T follicular helper cell (primary cell): ENCODE measurements at places on chromosomes 12 and 14.

GRCh38 chr12:100553936-100554335 is 19.5 kb upstream of the GAS2L3 start:
- no peak for DNase-seq

- DNase-seq, result no peak
These were observed 62.4 kb downstream of the UBR7 start for GRCh38 chr14:93269341-93270068.

DNA sequence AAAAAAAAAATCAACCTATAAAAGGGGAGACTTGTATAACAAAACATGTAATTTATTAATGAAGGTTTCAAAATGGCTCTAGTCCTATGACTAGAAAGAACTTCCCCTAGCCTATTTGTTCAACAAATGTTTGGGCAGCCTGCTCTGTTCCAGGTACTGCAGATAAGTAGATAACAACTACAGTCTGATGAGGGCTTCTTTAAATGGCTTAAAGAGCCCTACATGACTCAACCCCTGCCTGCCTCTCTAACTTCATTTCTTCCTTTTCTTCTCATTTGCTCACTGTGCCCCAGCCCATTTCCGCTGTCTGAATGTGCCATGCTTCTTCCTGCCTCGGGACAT is 21.5 kb downstream of the ALDH6A1 start:
- DNase-seq, result no peak

DNA sequence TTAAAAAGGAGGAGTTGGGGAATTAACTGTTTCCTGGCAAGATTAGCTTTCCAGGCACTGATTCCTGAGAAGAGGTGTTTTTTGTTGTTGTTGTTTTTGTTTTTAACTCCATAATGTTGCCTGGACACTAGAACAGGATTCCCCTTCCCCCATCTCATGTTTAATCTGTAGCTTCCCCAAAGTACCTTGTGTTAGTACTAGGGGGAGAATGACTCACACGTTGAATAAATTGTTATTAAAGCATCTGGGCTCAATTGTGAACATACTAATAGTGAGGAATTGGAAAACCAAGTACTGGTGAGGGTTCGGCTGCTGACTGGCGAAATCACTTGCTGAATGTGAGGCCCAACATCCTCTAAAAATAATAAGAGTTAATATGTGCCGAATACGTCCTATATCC is 1.3 kb upstream of the GNG2 start:
- no peak for DNase-seq

GRCh38 chr12:16324772-16325171 is 22.7 kb upstream of the MGST1 start:
- DNase-seq, result no peak

DNA sequence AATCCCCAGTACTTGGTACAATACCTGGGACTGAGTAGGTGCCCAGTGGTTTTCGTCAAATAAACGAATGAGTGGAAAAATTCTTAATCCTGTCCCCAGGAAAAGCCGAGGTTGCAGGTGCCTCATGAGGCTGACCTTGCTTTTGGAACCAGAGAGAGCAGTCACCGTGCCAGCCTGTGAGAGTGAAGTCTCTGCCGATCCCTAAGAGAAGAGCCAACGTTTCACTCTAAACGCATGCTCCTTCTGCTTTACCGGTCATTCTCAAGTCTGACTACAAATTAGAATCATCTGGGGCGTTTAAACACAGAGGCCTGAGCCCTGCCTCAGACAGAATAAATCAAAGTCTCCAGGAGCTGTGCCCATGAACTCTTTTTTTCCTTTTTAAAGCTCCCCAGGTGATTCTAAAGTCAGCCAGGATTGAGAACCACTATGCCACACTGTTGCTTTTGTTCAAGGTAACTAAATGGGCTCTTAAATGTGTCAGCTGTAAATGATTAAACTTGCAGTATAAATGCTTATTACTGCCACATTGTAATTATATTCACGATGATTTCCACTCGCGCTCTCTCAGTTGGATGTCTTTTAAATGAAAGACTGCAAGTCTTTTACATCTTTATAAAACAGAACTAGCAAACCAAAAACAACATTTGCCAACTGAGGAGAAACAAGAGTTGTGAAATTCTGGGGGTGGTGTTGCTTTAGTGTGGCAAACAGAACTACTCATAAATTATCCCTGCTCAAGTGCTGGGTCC is 26.9 kb downstream of the TCP11L2 start:
- no peak for DNase-seq

DNA sequence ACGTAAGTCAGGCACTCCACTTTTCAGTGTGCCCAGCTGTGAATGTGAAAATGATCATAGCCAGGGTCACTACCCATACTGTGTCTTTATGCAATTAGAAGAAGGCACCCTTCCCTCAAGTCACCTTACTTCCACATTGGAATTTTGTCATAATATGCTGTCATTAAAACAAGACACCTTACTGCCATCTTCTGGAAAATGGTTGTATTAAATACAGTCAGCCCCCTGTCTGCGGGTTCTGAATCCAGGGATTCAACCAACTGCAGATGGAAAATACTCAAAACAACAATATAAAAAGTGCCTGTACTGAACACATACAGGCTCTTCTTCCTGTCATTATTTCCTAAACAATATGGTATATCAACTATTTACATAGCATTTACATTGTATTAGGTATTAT is 70.2 kb upstream of the TBX5 start:
- no peak for DNase-seq

DNA sequence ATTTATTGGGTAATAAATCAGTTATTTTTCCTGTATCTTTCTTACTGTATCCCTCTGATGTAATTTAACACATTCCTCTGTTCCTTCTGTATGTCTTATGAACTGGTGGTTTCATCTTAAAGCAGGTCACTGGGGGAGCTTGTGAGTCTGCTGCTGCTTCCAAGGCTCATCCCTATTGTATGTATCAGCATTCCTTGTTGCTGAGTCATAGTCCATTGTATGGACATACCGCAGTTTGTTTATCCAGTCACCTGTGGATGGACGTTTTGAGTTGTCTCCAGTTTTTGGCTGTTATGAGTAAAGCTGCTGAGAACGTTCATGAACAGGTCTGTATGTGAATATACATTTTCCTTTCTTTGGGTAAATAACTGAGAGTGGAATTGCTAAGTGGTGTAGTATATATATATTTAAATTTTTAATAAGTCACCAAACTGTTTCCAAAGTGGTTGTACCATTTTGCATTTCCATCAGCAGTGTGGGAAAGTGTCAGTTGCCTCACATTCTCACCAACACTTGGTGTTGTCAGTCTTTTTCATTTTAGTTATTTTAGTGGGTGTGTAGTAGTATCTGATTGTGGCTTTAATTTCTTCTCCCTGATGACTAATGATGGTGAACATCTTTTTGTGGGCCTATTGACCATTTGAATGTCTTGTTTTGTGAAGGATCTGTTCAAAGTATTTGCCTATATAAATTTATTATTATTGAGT is 82.7 kb downstream of the BEGAIN start:
- DNase-seq, result no peak

GRCh38 chr14:80658155-80658554 is 283.4 kb downstream of the CEP128 start:
- no peak for DNase-seq

DNA sequence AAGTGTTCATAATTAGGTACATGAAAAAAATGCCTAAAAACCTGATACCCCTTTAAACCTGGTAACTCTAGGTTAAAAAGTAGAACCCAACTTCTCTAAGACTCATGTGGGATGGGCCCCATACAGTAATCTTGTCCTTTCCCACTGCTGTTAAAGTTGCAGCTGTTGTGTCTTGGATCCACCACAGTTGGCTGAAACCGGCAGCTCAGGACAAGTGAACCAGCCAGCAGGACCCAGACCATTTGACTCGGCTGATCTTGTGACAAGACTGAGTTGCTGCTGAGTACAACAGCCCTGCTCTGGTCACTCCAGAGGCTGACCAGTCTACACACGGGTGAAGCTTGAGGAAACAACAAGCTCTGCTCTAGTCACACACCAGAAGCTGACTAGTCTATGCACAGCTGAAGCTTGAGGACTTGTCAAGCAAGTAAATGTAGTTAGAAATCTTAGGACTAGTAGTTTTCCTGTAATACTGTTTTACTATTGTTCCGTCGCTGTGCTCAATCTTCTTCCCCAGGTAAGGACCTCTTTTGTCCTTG is 60.6 kb downstream of the DHRS2 start:
- DNase-seq, result no peak

DNA sequence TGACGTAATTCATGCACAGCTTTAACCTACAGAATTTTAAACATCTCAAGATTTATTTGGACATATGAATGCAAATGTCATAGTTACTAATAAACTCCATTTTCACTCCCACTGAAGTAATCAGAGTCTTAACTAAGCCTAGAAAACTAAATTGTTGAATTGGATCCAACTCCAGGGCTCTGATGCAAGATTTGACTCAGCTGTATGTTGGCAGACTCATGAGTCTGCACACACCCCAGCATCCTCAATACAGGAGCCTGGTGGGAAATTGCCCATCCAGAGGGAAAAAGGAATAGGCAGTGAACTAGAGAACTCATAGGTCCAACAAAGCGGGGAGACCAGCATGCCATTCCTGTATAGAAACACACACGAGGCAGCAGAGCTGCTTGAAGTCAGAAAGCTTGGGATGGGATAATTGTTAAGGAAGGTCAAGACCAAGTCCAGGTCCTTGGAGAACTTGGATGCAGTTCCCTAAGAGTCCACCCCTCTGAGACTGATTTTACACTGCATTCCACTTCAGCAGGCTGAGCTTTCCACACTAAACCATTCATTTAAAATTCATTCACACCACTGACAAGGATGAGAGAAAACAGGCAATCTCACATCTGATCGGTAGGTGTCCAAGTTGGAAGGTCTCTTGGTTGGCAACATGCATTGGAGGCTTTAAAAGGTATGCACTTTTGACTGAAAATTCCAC is 14.4 kb downstream of the TMTC1 start:
- no peak for DNase-seq

GRCh38 chr14:50396631-50397389 is at the start of gene CDKL1:
CDKL1 (minus strand) TSS chr14:50396881; CDS start chr14:50395868, 1,013 bp downstream.
- no peak for DNase-seq

DNA sequence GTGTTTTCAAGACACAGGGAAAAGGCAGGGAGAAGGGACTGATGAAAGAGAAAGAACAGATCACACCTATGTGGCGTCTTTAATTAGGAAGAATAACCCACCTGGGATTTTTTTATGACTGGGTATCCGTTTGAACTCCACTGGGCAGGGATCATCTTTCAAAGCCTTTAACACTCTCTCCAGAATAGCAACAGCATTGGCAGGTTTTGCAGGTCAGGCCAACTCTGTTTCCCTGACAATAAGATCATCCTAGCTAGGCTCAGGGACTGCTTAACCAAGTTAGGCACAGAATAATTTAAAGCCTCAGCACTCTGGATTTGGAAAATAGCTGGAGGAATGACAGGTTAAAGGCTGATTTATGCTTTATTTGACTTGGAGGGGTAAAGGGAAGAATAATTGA is 117.6 kb downstream of the SUDS3 start:
- no peak for DNase-seq

GRCh38 chr12:1044696-1045095 is 53.7 kb downstream of the ERC1 start:
- no peak for DNase-seq

DNA sequence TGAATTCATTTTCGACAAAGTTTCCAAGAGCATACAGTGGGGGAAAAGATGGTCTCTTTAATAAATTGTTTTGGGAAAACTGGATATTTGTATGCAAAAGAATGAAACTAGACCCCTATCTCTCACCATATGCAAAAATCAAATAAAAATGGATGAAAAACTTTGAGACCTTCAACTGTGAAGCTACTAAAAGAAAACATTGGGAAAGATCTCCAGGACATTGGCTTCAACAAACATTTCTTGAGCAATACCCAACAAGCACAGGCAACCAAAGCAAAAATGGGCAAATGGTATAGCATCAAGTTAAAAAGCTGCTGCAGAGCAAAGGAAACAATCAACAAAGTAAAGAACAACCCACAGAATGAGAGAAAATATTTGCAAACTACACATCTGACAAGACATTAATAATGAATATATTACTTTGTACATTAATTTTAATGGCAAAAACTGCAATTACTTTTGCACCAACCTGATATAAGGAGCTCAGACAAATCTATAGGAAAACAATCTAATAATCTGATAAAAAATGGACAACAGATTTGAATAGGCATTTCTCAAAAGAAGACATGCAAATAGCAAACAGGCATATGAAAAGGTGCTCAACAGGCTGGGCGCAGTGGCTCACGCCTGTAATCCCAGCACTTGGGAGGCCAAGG is 50.7 kb downstream of the NUBPL start:
- no peak for DNase-seq

- DNase-seq, result no peak
These were observed 44.3 kb downstream of the SPRING1 start for GRCh38 chr12:116693286-116694227.

GRCh38 chr12:28780096-28780495 is 369.0 kb upstream of the FAR2 start:
- no peak for DNase-seq

DNA sequence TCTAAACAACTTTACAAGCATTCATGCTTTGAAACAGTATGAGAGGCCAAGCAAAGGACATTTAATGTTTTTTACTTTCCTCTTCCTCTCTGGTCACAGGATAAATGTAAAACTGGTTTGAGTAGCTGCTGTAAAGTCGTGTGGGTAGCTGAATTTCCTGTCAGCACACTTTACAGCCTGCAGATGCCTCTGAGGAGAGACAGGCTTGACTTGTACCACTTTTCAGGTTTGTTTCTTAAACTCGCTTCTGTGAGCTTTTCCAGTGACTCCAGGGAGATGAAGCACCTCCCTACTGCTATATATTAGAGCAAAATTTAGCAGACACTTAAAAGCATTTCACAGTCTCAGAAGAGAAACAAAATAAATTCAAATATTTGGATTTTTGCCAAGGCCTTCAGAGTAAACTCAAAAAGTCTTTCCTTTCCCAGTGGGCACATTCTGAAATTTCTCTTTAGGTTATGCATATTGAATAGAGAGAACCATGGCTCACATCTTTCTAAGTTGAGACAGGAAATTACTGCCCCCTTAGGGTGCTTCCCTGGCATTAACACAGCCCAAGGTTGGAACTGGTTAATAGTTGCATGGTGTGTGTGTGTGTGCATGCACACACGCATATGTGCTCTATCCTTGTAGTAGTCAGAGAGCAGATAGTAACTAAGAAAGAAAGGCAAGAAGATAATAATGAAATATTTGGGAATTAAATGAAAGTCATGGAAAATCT is 557.3 kb upstream of the MIS18BP1 start:
- DNase-seq, result no peak

DNA sequence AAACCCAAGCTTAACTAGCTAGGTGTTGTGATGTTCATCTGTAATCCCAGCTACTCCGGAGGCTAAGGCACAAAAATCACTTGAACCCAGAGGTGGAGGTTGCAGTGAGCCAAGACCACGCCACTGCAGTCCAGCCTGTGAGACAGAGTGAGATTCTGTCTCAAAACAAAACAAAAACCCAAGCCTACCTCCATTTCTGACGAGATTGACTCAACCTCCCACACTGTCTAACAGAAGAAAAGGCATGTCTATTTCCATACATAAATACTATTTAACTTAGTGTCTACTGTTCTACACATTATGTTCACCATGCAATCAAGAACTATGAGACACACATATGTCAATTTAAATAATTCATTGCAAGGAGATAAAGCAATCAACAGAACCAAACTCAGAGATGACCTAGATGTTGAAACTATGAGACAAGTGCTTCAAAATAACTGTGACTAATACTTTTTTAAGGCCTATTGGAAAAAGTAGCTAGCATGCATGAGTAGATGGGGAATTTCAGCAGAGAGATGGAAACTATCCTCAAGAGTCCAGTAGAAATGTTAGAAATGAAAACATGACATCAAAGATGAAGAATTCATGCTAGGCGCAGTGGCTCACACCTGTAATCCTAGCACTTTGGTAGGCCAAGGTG is 75.9 kb upstream of the DHRS4 start:
- no peak for DNase-seq

GRCh38 chr12:103313894-103314293 is 181.9 kb downstream of the C12orf42 start:
- DNase-seq, result no peak
